RKO (cell line): ENCODE measurements at places on chromosomes 6 and 20.

DNA sequence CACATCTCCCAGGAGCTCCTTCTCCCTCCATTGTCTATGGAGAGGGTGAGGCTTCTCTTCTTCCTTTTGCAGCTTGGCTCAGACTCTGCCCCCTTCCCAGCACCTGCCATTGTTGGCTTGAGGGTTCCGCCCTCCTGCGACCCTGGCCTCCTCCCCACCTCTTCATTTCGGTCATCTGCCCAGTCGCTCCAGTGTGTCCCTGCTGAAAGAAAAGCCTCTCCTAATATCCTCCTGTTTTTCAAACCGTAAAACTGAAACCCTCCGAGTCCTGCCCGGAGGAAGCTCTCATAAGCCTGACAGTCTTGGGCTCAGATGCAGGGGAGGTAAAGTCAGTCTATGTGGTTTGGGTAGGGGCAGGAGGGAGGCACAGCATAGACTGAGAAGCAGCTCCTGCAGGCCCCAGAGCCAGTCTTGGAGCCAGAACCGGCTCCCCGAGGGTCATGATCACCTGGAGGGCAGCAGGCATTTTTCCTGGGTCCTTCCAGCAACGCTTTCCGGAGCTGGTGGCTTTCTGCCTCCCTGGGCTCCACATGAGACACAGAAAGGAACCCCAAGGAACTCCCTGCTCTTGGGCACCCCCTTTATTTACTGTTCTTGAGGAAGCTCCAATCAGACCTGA, 235.1 kb downstream of the SMOC2 start:
- no peak for DNase-seq

DNA sequence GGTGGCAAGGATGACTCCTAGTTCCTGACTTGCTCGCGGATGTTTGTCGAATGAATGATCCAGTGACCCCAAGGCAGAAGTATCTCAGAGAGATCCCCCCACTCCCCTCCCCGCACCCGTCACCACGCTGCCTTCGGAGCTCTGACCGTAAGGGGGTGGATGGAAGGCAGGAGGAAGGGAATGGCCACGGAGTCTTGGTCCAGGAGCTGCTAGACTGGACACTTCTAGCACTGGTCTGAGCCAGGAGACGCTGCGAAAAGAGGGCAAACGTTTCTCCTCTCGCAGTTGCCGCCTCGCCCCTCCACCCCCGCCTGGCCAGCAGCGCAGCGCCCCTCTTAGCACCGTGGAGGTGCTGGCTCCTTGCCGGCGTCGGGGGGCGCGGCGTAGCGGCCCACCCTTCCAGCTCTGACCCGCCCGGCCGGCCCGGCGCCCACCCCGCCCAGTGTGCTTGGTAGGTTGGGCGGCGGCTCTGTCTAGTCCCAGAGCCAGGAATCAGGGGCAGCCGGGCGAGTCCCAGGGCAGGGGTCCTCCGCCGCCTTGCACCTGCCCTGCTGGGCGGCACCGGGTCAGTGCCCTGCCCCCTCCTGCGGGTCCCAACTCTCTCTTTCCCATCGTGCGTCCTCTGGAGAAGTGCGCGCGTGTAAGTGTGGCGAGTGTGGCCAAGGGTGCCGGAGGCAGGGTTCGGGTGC, 2.4 kb upstream of the DBNDD2 start:
- DNase-seq = peak; percentile 89

DNA sequence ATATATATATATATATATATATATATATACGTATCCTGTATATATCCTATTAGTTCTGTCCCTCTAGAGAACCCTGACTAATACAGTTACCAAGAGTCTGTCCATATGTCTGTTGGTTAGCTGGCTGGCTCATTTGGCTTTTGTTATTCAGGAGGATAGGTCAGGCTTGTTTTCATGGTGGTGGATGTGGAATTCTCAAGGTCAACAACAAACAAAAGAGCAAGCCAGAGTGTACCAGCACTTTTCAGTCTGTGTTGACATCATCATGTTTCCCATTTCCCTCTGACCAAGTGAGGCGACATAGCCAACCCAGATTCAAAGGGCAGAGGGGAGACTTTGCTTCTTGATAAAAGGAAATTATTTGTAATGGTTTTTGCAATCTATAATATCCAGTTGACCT, 88.5 kb upstream of the PTCHD4 start:
- DNase-seq = no peak

DNA sequence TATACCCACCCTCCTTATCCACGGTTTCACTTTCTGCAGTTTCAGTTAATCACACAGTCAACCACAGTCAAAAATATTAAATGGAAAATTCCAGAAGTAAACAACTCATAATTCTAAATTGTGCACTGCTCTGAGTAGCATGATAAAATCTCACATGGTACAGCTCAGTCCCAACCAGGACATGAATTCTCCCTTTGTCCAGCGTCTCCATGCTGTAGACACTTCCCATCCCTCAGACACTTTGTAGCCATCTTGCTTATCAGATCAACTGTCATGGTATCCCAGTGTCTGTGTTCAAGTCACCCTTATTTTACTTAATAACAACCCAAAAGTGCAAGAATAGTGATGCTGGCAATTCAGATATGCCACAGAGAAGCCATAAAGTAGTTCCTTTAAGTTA, 94.7 kb downstream of the PDE10A start:
- DNase-seq = no peak

- DNase-seq = no peak
These were observed 154.7 kb upstream of the PDE10A start for GRCh38 chr6:165817771-165818170.

GRCh38 chr20:5608442-5609161, 141.6 kb upstream of the SHLD1 start:
- DNase-seq = peak; percentile 77

DNA sequence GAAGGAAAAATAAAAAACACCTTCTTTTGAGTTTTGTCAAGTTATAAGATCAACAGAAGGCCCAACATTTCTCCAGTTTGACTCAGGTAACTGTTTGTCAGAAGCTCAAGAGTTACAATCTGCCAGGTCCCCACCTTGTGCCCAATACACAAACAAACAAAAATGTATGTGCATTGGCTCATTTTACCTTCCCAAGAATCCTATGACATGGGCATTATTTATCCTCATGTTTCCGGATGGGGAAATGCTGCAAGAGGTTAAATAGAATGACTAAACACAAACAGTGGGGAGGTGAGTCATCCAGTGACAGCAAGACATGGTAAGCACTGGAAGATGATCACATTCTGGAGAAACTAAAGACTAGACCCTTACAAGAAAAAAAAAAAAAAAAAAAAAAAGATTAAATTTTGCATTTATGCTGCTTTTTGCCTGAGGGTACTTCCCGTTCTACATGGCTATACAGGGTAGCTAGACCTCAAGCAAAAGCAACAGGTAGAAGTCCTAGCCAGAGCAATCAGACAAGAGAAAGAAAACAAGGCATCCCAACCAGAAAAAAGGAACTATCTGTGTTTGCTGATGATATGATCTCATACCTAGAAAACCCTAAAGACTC, 23.6 kb upstream of the ANKRD60 start:
- DNase-seq = peak; percentile 92

DNA sequence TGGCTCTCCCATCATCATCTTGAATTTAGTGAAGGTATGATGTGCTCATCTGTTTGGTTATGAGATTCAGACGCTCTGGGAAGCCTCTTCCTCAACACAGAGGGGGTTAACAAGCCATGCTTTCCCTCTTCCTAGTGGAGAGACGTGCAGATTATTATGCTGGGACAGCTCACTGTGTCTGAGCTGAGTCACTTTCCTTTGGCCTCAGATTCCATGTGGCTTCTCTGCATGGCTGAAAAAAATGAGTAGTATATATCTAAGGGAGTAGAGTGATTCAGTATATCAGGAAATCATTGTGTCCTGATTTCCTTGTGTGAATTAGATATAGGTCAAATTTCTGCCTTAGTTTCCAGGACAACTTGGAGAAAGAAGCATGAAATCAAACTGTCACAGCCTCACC, 52.6 kb downstream of the FIG4 start:
- DNase-seq = peak; percentile 89

GRCh38 chr6:8785223-8785622, 349.9 kb upstream of the SLC35B3 start:
- no peak for DNase-seq

DNA sequence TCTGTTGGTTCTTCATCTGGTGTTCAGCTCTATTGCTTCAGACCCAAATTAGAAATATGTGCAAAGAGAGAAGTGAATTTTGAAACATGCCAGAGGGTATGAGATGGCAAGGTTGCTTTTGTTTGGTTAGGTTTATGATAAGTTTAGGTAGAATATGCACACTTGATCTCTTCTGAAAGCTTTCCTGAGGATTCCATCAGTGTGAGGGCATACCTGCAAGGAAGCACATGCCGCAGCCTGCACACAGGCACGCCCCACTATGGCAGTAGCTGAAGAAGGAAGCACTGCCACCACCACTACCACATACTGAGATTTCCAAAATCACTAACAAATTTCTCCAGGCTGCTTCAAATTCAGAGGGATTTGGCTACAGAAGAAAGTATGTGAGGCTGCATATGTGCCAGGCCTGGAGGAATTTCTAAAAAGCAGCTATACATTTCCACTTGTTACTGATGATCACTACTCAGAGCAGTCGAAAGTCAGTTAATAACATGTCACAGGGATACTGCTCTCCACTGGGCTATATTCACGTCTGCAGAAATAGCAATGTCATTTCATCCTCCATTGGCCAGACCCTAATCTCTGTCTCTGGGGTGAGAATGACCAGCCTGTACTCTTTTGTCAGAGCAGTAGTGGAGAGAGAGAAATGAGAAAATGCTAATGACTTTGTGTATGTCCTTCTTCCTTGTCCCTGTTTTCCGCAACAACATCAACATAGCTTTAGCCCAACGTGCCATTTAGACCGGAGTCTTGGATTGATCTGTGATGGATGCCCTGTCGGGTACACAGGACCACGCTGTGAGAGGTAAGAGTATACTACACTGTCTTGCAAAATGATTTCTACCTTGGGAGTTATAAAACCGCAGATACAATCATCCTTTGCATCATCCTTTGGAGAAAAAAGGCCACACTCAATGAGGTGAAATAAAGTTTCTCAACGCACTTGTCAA, 396.7 kb downstream of the LAMA2 start:
- no peak for DNase-seq

DNA sequence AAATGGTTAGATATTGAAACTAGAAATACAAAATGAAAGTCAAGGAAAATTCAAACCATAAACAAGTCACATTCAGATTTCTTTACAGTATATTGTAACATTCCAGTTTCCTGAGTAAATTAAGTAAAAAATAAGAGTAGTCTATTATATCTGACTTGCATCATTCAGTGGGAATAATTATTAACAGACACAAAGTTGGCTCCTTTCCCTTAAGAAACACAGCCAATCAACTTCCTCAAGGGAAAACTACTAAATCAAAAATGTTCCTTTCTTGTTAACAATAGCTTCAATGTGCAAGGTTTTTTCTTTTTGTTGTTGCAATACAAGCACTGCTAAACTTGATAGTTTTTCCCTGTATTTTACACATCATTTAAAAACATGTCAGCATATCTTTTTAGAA, 33.2 kb downstream of the DNAAF9 start:
- no peak for DNase-seq

DNA sequence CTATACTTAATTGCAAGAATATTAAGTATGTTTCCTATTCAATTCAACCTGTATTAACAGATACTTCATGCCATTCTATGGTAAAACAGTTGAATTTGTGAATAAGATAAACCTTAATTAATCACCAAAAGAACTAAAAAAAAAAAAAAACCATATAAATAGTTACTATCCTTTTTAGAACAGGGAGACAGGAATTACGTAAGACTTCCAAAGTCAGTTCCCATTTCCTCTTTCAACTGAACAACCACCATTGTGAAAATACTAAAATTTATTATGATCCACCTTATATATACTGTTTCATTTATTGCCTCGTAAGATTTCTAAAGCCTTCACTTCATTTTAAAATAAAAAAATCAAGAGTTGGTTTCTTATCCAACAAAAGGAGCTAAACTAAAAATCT, 9.4 kb downstream of the CCNC start:
- DNase-seq = no peak

DNA sequence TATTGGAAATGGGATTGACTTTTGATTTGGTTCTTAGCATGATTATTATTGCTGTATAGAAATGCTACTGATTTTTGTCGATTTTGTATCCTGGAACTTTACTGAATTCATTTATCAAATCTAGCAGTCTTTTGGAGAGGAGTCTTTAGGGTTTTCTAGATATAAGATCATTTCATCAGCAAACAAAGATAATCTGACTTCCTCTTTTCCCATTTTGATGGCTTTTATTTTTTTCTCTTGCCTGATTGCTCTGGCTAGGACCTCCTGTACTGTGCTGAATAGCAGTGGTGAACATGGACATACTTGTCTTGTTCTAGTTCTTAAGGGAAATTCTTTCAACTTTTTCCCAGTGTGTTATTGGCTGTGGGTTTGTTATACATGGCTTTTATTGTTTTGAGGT, 64.6 kb downstream of the ZC2HC1B start:
- no peak for DNase-seq

DNA sequence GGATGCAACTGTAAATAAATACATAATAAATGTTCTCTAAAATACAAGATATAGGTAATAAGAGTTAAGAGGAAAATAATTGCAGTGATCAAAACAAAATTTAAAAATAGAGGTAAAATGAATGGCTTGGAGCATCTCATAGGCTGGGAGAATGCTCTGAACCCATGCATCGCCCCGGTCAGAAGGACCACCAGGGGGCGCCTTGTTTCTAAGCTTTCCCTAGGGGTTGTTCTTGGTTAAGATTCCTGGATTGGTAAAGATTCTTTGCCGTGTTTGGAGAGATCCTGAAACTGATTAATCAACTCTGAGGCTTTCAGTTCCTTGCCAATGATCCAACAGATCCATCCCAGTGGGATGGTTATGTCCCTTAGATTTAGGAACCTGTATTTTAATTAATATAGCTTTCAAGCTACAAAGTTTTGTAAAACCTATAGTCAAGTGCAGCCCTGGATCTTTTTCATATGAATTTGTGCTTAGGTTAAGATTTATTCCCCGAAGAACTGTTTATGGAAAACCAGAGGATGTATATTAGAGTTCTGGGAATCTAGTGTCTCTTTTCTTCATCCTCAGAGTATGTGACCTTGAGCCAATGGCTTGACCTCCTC, 45.3 kb upstream of the PRELID3B start:
- DNase-seq = peak; percentile 76

DNA sequence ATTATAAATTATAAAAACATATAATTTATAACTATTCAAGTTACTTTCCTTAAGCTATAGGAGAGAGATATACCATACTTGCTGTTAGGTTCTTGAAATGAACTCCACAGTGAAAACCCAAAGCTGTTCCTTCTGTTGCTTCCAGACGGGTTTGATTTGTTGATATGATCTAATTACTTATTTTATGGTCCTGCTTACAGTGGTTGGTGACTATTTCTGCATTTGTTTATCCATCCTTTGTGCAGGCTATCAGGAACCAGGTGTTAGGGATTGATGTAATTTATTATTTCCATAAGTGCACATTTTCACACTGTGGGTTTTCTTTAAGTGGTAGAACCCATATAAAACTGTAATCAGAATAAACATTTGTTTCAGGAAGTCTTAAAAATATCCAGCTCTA, 167.1 kb downstream of the KIF6 start:
- no peak for DNase-seq

- DNase-seq = no peak
These were observed 101.4 kb downstream of the PRDM1 start for GRCh38 chr6:106187424-106187982.

GRCh38 chr6:156634048-156634447, 143.1 kb upstream of the ARID1B start:
- no peak for DNase-seq
